ENCODE measurements at places on chromosomes 13 and 19.

DNA sequence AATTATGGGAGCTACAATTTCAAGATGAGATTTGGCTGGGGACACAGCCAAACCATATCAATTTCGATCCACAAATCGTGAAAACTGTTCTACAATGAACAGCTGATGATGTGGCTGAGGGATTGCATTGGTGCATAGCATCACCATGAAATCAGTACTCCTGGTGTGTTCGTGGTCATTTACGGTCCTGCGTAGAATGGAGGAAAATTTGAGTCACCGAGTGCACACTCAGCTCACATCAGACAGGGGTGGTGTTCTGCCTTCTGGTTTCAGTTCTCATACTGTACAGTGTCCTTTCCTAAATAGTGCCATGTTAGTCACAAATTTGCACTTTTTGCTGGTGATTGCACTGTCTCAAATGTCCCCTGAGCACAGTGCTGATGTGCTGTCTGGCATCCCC, 39.2 kb downstream of the MYH14 start:
- no peak for DNase-seq

GRCh38 chr19:29704562-29705558, 10.2 kb downstream of the C19orf12 start:
- DNase-seq: no peak

DNA sequence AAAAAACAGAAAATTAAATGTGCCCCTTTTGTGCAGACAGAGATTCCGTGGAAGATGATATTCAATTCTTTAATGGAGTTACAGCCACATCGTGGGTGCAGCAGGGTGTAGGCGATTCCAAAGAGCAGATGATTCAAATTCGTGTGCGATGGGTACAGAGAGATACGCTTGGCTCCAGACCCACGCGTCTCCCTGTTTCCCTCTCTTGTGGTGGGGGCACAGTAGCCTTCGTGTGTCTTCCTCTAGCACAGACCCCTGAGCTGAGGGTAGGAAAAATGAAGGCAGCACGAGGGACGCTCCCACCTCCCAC, 4.8 kb downstream of the TSPAN16 start:
- no peak for DNase-seq

DNA sequence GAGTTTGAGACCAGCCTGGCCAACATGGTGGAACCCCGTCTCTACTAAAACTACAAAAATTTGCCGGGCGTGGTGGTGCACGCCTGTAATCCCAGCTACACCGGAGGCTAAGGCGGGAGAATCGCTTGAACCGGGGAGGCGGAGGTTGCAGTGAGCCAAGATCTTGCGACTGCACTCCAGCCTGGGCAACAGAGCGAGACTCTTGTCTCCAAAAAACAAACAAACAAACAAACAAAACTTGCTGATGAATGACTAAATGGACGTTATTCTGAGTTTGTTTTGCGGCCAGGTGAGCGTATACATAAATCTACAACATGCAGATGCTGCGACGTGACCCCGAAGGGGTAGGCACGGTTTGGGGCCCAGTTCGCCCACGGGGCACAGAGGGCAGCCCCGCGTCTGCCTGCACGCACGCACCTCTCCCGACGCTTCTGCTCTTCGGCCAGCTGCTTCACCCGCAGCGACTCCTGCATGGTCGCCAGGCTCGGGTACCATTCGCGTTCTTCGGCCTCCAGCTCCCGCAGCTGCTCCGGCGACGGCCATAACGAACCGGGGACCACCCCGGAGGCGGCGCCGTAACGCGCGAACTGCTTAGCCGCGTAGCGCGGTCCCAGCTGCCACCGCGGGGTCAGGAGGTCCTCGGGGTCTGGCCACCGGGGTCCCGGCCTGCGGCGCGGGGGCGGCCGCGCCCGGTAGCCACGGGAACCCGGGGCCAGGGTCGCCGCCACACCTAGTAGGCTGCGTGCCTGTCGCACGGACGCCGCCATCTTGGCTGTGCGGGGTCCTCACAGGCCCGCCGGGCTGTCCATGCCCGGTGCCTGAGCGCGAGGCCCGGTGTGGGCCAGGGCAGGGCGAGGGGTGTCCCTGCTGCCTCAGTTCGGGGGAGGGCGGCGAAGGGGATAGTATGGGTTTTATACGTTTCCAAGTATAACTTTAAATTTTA, at the start of gene GADD45GIP1:
Gene GADD45GIP1, minus strand, starts transcription at position 778 of the 943 bp plus-strand sequence. Its CDS starts 11 bp downstream, at position 767.
- peak; percentile 84 for DNase-seq

- DNase-seq: no peak
Observed at GRCh38 chr13:90918536-90918935, 429.0 kb upstream of the MIR17HG start.

GRCh38 chr19:19418555-19419260, 13.2 kb downstream of the GATAD2A start:
- no peak for DNase-seq

DNA sequence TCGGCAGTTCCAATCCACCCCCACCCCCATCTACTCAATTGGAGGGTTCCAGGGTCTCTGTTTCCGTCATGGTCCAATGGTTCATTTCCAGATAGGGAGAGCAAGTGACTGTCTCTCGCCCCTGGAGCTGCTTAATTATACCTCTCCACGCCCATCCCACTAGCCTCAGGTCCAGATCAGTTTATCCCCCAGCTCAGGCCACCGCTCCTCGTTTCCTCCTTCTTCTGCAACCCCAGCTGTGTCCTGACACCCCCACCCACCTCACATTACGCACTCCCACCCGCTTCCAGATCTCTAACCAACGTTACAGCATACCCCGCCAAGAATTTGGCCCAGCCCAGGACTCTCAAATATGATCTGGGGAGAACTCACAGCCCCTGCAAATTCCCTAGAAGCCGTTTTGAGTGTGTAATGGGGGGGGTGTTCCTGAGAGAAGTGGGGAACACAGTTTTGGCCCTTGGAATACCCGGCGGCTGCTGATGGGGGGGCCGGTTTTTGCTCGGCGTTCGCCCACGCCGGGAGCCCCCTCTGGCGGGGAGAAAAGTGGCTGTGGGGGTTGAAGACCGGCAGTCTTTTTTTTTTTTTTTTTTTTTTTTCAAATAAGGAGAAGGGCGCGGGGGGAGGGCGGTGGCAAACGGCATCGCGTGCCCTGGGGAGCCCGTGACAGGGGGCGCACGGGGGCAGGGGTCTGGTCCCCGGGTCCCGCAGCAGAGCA, 1.7 kb upstream of the PDE4A start:
- no peak for DNase-seq

GRCh38 chr13:75812751-75813181, 176.6 kb downstream of the LMO7 start:
- no peak for DNase-seq

GRCh38 chr19:3606690-3607289, at the start of gene TBXA2R:
TSS of gene TBXA2R (minus strand) at chr19:3606875. CDS start at chr19:3600634, 6,241 bp downstream.
- DNase-seq: peak; percentile 76

DNA sequence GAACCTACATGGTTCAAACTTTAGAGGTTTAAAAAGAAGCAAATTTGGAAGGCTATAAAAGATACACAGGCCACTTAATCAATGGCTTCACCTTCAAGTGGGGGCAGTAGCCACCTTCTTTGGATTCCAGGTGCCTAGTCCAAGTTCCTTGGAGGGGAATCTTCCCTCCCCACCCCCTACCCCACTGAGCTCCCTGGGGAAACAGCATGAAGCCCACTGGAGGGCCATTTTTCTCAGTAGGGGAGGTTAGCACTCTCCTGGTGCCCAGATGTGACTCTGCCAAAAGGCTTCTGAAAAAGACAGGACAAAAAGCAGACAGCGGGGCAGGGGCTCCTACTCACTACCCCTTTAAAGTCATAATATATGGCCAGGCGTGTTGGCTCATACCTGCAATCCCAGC, 93.9 kb downstream of the KCTD15 start:
- DNase-seq: no peak

- peak; percentile 90 for DNase-seq
Observed at GRCh38 chr19:681029-682019, 5.1 kb downstream of the FSTL3 start.

- no peak for DNase-seq
Observed at GRCh38 chr19:55419624-55420236, 12.1 kb upstream of the UBE2S start.

DNA sequence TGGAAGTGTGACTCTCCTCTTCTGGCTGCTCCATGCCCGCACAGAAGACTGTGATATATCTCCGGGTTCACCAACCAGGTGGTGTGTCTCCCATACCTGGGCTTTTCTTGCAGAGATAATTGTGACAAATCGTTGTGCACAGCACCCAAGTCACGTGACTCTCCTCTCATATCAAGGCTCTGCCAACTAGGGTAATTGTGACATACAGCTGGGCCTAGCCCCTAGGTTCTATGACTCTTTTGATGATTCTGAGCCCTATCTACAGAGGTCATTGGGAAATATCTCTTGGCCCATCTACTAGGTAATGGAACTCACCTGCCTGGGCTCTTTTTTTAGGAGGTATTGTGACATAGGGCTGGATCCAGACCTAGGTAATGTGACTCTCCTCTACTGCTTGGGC, 89.8 kb downstream of the ZNF429 start:
- DNase-seq: no peak

- DNase-seq: no peak
Observed at GRCh38 chr13:77729502-77730221, 32.2 kb downstream of the SLAIN1 start.

- peak; percentile 47 for DNase-seq
Observed at GRCh38 chr19:12913851-12914690, 5.0 kb downstream of the SYCE2 start.

- no peak for DNase-seq
Observed at GRCh38 chr19:33395561-33396550, 22.3 kb downstream of the CEBPG start.

DNA sequence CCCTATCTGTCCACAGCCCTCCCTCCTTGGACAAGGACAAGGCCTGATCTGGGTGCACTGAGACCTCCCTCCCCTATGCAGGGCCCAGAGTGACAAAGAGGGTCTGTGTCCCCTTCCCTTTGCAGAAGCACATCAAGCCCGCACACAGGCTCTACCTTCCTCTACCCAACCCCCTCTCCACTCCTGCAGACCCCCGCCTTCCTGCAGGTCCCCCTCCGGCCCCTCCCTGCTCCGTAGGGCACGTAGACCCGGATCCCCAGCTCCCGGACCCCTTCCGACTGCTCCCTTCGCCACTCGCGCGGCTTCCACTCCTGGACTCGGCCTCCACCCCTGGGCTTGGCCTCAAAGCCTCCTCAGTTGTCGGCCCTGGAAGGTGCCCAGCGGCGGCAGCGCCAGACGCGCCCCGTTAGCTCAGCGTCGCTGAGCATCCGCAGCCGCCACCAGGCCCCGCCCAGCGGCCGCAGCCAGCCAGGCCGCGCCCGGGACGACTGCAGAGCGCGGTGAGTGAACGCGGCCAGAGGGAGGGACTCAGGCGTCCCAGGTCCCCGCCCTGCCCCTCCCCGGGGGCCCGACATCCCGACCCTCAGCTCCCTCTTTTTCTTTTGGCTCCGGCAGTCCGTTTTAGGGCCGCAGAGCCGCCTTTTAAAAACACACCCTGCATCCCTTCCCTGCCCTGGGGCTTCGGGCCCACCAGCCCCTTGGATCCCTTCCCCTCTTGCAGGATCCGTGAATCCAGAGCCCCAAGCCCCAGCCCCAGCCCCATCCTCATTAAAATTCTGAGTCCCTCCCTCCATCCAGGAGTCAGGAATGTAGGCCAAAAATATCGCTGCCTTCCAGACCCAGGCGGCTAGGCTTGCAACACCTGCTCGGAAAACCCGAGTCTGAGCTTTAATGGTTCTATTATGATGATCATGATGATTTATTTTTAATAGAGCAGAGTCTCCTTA, 1.5 kb upstream of the MYADM start:
- DNase-seq: peak; percentile 57

DNA sequence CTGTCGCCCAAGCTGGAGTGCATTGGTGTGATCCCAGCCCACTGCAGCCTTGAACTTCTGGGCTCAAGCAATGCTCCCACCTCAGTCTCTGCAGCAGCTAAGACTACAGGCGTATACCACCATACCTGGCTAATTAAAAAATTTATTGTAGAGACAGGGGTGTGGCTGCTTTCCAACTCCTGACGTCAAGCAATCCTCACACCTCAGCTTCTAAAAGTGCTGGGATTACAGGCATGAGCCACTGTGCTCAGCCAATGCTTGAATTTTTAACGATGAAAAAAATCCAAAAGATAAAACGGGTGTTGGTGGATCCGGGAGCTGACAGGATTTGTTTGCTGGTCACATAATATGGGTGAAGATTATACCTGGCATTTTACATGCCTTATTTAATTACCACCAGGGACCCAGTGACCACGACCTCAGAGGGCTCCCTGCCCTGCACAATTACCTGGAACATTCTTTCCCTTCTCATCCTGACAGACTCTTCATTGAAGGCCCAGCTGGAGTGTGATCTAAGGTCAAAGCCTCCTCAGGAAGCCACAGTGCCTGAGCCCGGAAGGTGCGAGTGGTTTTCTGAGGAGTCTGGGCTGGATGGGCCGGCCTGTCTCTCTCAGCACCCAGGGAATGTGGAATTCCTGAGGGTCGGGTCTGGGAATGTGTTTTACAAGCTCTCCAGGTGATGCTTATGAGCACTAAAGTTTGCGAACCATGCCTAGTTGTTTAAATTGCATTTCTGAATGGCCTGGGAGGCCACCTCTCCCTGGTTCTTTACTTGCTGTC, 193.3 kb downstream of the USP12 start:
- DNase-seq: no peak

- DNase-seq: no peak
Observed at GRCh38 chr19:45901912-45902650, at the start of gene MYPOP. TSS of gene MYPOP (minus strand) at chr19:45902613. CDS start at chr19:45901773, 840 bp downstream.

DNA sequence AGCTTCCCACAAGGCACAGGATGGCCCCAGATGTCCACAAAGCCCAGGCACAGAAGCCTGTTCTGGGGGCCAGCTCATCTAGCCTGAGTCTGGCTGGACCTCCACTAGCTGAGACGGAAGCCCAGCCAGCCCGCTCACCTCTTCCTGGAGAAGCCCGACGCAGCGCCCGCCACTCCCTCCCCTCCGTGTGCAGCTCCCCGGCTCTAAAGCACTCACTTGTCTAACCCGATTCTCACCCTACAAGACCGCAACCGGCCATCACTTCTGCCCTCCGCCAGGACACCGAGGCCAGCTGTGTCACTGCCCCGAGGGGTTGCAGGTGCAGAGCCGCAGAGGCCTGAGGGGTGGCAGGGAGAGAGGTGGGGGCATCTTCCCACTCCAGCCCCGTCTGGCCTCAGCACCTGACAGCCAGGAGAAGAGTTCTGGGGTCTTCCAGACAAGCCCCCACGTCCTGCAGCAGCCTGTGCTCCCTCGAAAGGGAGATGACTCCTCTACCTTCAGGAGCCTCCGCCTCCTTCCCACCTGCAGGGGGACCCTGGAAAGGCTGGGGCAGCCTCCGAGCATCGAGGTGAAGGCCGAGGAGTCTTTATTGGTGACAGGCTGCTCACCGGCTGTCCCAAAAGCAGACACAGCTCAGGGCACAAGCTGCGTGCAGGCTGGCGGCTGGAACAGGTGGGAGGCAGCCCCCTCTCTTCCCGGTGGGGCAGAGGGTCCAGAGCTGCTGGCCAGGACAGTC, 5.9 kb upstream of the DIRAS1 start:
- no peak for DNase-seq

DNA sequence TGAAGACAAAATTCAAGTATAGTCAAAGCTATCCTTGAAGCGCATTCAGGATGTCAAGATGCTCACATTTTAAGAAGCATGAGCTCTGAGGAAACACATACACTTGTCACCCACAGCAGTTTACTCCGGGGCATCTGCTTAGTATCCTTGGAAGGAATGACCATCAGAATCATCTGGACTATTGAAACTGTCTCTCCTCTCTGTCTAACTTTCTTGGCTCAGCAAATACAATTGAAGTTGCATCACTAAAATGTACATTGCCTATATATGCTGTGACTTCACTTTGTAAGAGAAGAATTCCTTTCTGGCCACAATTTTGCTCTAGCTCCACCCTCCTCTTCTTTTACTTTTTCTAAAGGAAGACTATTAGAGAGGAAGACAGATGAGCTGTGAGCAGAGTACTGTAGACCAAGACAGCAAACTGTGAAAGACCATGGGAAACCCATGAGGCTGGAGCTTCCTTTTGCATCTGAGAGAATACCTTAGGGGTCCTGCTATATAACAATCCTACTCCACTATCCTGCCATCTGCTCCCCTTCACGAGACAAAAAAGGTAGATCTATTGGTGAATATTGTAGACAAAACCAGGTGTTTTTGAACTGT, 906.3 kb downstream of the PCDH9 start:
- DNase-seq: no peak
